ENCODE measurements at places on chromosomes 11 and 22. TPM values are rescaled to one million over a fixed set of nuclear protein-coding genes. Genes with fewer than 3 reads are reported as not detected.

The ZNF214 gene
- total RNA-seq, result 0.96 TPM

The OVOL1 gene
- total RNA-seq, result not detected

The TOMM22 gene
- total RNA-seq, result 71.1 TPM

The TEX12 gene
- total RNA-seq, result not detected

The DKK3 gene
- 8.9 TPM for total RNA-seq

The C11orf86 gene
- 0.64 TPM for total RNA-seq

The ABCG4 gene
- not detected for total RNA-seq

The APOL3 gene
- 66.8 TPM for total RNA-seq

The OR52N4 gene
- total RNA-seq, result not detected

The ESAM gene
- total RNA-seq, result 84.0 TPM

The APOA1 gene
- total RNA-seq, result 4.2 TPM

The OR8G5 gene
- total RNA-seq, result not detected

The DGCR6 gene
- 5.3 TPM for total RNA-seq

The TSGA10IP gene
- not detected for total RNA-seq

The RBM4 gene
- total RNA-seq, result 95.7 TPM

The OR52A1 gene
- total RNA-seq, result not detected

The BAIAP2L2 gene
- total RNA-seq, result 1.8 TPM

The SCUBE1 gene
- total RNA-seq, result 3.9 TPM

The C22orf15 gene
- not detected for total RNA-seq

The HIRA gene
- total RNA-seq, result 29.2 TPM

The KRTAP5-5 gene
- not detected for total RNA-seq

The NAALAD2 gene
- total RNA-seq, result 2.7 TPM

The FAR1 gene
- 58.8 TPM for total RNA-seq

Data from mesenteric fat pad (tissue), 1 donor.